ENCODE measurements at places on chromosomes 2 and 18.

DNA sequence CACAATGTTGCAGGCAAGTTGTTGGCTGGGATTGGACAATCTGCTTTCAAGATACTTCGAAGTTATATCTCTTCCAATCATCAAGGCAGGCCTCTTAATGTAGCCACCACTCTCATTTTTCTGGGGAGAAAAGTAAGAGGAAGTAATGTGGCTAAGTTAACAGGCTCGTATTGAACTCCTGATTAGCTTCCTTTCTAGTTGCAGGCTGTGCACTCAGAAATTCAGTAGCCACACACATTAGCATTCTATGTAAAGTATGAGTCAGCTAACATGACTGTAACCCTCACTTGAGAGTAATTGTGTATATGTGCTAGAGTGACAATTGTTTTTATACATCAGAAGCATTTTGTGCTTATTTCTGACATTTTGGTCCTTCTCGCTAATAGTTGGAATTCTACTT lies 3.3 kb downstream of the TWSG1 start:
- DNase-seq: no peak

- no peak for DNase-seq
These were observed 139.2 kb downstream of the CCDC102B start for GRCh38 chr18:68937029-68937599.

DNA sequence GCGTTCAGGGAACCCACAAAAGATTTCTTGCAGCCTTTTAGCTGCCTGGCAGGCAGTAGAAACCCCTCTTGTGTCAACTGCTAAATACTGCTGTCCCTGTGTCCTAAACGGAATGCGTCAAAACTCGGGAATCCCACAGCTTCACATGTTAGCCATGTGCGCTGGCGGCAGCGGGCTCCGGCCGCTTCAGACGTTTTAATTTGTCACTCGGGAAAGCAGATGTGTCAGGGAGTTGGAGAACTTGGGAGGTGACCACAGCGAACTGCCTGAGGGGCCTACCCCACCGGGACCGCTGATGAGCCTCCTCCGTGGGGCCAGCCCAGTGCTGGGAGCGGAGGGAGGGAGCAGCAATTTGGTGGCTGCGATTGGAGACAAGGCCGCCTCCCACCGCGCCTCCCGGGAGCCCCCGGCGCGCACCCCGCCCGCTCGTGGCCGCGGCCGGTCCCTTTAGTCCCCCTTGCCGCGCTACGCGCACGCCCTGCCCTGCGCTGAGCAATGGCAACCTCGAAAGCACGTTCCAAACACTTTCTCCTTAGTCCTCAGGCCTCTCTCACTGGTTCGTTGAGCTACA lies 146.1 kb upstream of the SATB2 start:
- no peak for DNase-seq

DNA sequence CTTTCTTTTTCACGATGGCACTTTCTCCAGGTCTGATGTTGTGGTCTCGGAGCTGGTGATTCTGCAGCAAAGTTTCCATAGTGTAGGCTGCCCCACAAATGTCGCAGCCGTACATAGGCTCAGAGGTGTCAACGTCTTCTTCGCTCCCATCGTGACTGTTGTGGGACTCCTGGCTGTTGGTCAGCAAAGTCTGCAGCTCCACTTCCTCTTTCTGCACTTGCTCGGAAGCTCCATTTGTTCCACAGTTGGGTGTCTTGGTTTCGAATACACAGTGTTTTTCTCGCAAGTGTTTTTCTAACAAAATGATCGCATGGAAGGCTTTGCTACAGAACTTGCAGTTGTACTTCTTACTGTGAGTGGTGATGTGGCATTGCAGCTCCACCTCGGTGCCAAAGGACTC lies 126.8 kb downstream of the ZNF521 start:
- DNase-seq: no peak

- DNase-seq: no peak
These were observed 138.9 kb upstream of the SETBP1 start for GRCh38 chr18:44541781-44542180.

DNA sequence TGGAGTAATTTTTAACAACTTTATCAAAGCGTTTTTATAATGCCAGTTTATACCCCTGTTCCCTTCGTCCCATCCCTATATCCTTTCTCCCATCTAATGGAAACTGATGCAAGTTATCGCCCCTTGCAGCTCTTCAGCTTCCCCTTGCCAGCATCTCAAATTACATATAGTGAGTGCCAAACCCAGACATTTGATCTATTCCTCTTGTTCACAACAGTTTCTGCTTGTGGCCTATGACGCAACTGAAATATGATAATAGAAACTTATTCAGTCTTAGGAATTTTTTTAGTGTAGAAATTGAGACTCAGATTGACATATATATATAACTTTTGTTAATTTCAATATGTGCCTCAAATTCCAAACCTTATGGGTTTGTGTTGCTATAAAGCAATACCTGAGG lies 562.2 kb upstream of the VWC2L start:
- DNase-seq: no peak

DNA sequence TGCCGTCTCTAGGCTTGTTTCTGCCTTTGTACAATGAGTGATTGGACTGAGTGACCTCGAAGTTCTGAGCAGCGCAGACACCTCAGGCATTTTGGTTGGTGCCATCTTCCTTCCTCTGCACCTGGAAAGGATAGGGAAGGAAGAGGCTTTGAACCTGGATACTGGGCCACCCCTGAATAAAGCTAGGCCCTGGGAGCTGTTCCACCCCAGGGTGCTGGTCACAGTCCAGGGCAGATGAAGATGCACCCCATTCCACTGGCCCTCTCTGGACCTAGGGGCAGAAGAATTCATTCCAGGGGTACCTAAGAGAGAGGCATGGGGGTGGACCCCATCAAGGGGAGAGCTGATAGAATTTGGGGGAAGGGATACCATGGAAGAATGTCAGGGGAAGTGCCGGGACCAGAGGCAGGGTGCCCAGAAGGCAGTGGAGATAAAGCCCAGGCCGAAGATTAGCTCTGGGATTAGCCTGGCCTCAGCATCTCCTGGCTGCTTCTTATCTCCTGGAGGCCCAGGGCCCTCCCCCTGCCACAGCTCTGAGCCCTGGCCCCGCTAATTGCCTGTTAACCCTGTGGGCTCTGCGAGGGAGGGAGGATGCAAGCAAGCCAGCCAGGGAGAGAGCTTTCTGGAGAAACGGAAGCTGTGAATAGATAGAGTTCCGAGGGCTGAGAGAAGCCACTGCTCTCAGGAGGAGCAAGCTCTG lies 11.4 kb downstream of the ASIC4 start:
- DNase-seq: no peak

All from NCI-H446 (cell line).